SK-N-DZ (cell line): ENCODE measurements at places on chromosomes 16 and 17.

DNA sequence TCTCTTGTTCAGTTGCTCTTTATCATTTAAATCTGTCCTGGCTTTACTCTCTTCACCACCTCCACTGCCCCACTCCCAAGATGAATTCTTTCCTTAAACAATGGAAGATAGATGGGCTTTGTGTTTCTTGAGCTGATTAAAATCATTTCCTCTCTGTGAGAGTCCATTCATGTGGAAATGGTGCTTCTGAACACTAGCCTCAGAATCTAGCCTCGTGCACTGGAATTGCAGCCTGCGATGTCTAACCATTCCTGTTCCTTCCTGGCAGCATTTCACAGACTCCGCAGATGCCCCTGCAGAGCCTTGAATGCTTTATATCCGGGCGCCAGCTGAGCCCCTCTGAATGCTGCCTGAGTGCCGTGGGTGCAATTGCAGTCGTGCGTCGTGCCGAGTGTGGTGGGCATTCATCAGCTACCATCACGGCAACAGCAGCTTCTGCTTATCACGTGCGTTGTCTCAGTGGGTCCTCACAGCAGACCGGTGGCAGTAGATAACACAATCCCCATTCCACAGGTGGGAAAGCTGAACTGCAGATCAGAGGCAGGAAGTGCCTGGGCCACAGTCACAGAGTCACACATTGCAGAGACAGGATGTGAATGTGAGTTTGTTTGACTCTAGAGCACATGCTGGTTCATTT is 172.8 kb upstream of the WSCD1 start:
- no peak for DNase-seq

DNA sequence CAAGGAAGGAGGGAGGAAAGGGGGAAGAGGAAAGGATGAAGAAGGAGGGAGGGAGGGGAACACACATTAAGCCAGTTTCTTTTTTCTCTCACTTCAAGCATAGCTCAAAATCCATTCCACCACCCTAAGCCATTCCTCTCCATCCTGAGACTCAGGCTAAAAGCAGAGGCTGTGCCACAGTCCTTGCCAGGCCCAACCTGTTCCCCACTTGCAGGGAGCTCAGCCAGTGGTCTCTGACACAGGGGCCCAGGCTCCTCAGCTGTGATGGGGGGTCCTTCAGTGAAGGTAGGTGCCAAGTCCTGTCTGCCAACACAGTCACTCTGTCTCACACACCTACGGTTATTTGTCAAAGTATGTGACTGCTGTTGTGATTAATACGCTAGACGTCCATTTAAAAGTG is 44.6 kb downstream of the SDK2 start:
- DNase-seq, result no peak

DNA sequence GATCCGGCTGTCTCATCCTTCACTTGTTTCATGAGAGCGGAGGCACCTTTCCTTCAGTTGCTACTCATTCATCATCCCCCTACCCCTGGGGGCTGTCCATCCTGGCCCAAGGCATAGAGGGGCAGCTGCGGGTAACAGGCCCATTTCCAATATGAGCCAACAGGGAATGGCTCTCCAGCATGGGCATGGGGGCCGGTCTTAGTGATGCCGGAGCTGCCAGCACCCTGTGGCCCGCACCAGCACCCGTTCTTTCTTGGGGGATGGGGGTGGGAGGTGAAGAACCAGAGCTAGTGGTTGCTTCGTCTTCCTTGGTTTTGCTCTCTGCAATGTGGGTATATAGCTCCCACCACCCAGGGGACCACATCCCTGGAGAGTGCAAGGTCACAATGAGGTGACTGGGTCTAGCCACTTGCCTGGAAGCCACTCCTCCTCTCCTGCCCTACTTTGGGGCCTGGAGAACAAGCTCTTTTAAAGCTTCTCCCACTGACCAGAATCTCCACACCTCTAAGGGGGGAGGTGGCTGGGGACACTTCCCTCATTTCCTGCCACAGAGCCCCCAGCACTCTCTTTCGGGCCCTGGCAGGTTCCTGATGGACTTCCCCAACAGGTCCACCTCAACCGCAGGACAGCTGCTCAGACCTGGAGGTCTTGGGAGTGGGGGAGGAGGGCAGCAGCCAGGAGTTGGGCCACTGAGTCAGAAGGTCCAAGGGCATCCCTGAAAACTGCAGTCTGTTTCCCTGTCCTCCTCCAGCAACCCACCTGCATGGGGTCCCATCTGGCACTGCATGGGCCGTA is 11.9 kb upstream of the TBX2 start:
- peak; percentile 20 for DNase-seq

DNA sequence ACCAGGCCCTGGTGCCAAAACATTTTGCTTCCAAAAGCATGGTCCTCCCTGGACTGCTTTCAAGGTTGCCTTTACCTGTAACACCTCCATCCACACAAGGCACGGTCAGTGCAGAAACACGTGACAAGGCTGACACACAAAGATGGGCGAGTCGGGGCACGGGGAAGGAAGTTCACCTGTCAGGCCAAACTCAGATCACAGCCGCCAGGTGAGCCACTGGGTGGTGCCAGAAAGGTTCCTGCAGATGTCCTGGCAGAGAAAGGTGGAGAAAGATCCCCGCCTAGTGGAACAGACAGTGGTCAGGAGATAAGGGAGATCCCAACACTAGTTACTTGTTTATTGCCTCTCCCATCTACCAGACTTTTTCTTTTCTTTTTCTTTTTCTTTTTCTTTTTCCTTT is 155.3 kb downstream of the AIPL1 start:
- DNase-seq, result no peak

GRCh38 chr16:30893417-30893743 is 497 bp downstream of the BCL7C start:
- DNase-seq, result no peak

GRCh38 chr17:17172001-17172939 is 33.9 kb downstream of the PLD6 start:
- no peak for DNase-seq

DNA sequence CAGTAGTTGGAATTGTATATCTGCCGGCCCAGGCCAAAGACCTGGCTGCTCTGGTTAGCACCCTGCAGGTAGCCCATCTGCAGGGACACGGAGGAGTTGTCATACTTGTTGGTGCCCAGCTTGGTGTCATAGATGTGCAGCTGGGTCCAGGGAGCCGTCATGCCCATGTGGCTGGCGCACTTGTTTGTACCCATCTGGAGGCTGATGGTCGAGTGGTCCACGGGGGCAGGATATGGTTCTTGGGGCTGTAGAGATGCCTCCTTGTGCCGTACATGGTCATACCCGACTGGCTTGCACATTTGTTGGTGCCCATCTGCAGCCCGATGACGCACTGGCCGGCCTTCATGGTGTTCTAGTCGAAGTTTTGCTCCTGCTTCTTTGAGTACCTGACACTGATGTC is 6.0 kb downstream of the CDH3 start:
- no peak for DNase-seq

DNA sequence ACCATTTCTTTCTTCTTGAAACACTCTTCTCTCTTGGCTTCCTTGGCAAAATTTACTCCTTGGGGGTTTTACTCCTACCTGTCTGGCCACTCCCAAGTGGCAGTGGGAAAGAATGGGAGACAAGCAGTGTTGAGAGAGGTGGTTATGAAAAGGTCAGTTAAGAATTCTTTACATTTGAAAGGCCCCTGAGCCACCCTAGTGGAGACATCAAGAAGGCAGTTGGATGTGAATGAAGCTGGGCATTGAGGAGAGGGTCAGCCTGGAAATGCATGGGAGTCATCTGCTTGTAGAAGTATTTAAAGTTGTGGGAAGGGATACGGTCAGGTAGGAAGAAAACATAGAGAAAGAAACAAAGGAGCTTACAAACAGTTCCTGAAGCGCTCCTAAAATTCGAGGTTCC is 42.3 kb upstream of the CCNF start:
- DNase-seq, result peak; percentile 31

DNA sequence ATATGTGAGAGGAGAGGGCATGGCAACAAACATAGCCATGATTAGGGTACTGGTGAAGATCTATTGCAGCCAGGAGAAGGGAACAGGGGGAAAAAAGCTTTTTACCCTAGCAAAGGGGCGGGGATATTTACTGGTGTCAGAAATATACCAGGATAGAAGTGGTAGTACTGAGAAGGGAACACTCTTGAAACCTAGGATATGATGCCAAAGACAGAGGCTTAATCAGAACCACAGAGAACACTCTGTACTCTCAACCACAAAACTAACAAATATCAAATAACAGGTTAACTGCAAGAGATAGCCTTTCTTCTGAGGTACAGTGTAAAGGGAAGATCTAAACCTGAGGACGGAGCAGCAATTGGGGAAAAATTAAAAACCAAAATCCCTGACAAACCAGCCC is 112.2 kb downstream of the KIF2B start:
- no peak for DNase-seq

GRCh38 chr17:33002246-33002645 is 10.6 kb downstream of the SPACA3 start:
- no peak for DNase-seq

DNA sequence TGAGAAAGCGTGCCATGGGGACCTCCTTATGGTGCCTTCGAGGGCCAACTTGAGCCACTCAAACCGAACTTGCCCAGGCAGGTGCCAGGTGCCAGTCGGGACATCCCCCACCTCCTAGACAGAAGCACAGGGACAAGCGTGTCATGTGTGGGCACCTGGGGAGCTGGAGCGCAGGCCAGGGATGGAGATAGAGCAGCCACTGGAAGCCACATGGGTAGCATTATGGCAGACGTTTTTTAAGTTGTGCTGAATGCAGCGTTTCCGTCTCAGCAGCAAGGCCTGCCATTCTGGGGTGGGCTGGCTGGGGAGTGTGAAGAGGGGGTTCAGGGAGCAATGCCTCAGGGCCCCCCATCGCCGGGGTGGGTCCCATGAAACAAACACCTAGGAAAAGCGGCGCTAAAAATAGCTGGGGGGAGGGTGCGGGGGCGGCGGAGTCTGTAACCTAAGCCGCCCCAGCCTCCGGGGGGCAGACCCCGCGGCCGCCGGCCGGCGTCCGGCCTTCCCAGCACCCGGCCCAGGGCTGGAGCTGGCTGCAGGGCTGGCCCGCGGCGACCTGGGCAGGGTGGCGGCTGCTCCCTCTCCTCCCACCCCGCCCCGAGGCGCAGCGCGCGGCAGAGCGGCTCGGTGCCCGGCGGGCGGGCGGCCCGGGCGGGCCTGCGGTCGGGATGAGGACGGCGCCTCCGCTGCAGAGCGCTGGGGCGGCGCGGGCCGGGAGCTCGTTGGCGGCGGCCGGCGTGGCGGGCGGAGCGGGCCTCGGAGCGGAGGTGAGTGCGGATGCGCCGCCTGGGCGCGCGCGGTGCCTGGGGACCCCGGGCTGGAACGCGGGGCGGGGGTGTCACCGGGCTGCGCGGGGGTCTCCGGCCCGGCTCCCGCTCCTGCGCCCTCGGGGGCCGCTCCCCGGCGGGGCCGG is at the start of gene ZNF469:
Gene ZNF469 (plus strand): TSS at position 469 of the 910 bp plus-strand sequence. CDS start 44,512 bp downstream, outside the sequence.
- no peak for DNase-seq

DNA sequence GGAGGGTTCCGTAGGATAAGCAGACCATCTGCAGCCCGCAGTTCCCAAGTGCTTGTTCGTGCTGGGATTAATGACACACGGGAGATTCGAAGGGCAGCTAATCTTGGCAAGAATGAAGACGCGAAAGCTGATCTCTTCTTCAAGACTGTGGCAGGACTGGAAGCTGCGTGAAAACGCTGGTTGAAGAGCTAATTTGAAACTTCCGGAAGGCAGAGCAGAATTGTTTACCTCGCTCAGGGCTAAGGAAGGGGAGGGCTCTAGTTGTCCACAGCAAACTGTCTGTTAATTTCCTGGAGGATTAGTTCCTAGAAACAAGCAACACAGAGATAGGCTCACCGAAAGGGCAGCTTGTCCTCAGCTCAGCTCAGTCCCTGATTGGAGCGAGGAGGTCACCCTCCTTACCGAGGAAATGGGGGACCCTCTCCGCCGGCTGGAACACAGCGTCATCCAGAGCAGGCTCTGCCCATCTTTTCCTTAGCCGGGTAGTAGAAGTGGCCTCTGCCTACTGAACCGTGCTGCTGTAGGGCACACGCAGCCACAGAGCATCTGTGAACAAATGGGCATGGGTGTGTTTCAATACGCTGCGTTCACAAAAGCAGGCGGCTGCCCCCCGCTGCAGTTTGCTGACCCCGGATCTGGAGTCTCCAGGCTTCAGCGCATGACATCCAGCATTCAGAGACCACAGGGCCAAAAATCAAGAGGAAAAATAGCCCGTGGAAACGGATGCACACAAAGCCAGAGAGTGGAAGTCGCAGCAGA is 16.7 kb upstream of the BAIAP2 start:
- no peak for DNase-seq

DNA sequence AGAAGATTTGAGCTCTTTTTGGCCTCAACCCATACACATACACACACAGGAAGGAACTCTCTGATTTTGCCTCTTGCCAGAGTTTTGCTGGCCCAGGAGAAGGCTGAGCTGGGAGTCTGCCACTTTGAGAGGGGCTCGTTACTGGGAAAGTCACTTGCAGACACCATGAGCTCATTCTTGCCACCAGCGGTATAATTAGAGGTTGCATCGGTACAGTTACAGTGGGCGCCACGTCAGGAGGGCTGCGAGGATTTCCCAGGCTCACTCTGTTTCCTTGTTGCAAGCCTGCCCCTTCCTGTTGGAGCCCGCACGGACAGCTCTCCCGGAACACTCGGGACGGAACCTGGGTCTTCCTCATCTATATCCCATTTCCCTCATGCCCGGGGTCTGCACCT is 3.1 kb upstream of the SDK2 start:
- DNase-seq, result no peak

DNA sequence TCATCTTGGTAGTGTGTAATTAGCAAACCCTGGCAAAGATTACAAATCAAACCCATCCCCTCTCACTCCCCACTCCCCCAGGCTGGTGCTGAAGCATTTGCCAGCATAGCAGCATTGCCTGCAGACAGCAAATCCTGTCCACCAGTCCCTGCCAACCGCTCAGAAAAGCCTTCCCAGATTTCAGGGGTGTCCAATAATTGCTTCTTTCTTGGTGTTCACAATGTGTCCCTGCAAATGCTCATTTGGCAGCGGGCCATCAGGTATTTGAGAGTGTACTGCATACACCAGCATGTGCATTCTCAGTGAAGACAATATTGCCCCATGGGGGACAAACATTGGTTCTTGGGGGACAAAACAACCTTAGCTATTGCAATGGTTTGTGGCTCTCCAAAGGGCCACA is 28.2 kb downstream of the ORC6 start:
- DNase-seq, result no peak

DNA sequence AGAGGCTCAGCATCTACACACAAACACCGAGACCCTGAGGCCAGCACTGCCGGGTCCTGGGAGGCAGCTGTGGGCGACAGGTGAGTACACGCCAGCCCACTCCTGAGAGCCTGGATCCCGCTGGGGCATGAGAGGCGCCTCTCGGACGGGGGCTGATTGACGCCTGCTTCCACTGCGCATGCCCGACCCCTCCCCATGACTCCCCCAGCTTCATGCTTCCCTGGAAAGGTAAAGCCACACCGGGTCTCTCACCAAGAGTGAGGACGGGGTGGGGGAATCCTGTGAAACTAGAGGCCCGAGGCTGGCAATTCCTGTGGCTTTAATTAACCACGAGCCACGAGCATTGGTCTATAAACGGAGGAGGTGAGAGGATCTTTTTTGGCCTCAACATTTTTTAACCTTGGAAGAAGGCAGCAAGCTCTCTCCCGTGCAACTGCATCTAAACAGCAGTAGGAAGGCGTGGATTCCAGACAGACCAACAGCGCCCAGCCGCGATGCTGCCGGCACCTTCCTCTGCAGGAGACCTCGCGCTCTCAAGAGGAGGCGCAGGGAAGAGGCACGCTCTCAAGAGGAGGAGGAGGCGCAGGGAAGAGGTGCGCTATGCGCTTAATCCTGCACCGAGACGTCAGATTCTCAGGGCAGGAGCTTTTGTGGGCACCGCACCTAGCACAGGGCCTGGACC is 71.8 kb upstream of the METRNL start:
- no peak for DNase-seq

- no peak for DNase-seq
Measured at GRCh38 chr17:8503368-8503767, 67.7 kb downstream of the NDEL1 start.
